Stimulated activated CD8-positive, alpha-beta memory T cell treated with anti-CD3 and anti-CD28 coated beads, Interleukin-4, amount 100 ng/mL, for 24 hours (primary cell): ENCODE measurements at places on chromosomes 1 and 21.

- DNase-seq = no peak
Observed at GRCh38 chr1:211305044-211305443, 21.6 kb upstream of the TRAF5 start.

GRCh38 chr1:95145493-95145892 is 28.3 kb downstream of the TLCD4 start:
- DNase-seq = no peak

- no peak for DNase-seq
Observed at GRCh38 chr1:66681686-66682085, 70.6 kb upstream of the DYNLT5 start.

GRCh38 chr1:87179851-87180519 is 148.7 kb upstream of the LMO4 start:
- DNase-seq = no peak

GRCh38 chr1:162712317-162713029 is 78.0 kb upstream of the HSD17B7 start:
- no peak for DNase-seq

- DNase-seq = no peak
Observed at GRCh38 chr1:219324629-219325367, 151.1 kb downstream of the LYPLAL1 start.

GRCh38 chr1:28581531-28582247 is 10.4 kb upstream of the RAB42 start:
- peak; percentile 85 for DNase-seq

GRCh38 chr1:84181350-84182005 is 37.4 kb downstream of the PRKACB start:
- DNase-seq = no peak

DNA sequence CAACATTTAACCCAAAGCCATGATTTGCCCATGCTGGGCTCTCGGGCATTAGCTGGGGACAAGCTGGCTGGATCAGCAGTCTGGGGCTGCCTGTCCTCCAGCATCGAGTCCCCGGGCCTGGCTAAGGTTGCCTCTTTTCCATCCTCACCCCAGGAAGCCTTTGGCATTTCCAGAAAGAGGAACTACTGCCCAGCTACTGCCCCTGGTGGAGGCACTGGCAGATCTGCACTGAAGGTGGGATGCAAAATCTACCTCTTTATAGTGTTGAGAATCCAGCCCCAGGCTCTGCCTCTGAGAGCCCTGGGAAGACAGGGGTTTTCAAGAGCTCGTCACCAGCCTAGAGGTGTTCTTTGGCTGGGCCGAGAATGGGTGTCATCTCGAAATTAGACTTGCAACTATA is 635.9 kb downstream of the MATN1 start:
- DNase-seq = no peak

- DNase-seq = no peak
Observed at GRCh38 chr1:108053270-108054013, 88.5 kb upstream of the VAV3 start.

- no peak for DNase-seq
Observed at GRCh38 chr1:209335178-209335577, 248.3 kb upstream of the CAMK1G start.

DNA sequence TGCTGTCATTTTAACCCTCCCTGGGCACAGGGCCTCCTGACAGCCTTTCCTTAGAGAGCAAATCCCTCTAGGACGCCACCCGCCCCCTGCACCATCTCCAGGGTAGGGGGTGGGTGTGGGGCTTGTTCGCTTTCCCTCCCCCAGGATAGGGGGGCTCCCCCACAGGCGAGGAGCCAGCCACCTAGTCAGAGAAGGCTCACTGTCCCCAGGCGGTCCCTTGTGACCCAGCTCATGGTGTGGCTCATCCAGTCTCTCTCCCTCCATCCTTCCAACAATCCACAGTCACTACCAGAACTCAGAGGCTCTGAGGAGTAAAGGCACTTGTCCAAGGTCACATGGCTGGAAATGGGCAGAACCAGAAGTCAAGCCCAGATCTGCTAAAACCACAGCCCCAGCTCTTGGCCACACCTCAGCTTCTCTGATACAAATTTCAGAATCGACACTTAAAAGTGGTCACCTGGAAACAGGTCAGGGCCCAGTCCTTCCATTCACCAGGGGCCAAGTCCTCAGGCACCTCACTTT is 89.8 kb downstream of the MRPL37 start:
- no peak for DNase-seq

DNA sequence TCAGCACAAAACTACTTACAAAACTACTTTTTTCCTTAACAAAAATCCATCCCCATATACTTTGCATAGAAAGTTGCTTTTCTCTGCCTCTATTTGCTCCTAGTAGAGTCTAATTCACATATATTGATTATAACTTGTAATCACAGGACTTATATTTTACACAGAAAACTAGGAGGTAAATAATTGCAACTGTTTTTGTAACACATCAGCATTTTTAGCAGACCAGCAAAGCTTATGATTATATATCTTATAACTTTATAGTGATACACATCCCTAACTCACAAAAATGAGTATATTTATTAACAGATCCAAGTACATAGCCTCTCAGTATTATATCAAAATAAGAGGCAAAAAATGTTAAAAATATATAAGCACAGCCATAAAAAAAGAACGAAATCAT is 17.3 kb upstream of the SLC35A3 start:
- DNase-seq = no peak
